Thymus (tissue), 14 donors: ENCODE measurements at places on chromosomes 6 and 20. TPM values are rescaled to one million over a fixed set of nuclear protein-coding genes. Genes with fewer than 3 reads are reported as not detected.

DNA sequence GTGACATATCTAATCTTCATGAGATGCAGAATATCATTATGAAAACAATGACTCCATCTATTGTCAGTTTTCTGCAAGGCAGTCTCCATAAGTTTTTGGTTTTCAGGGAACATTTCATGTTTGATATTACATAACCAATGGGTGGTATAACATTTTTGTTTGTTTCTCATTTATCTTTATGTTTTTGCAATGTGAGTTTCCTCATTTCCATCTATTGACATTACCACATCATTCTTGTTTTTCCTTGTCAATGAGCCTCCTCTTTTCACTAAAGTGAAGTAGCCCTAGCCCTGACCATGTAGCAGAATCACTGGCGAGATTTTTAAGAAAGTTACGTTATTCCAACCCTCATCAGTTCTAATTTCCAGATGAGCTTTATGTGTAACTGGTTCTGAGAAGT, 4.4 kb downstream of the EFHC1 start:
- no peak for DNase-seq

The RHAG gene
- 2.8 TPM for total RNA-seq

The LY6G6C gene
- not detected for total RNA-seq

- DNase-seq = no peak
These were observed 18.5 kb downstream of the PSMG4 start for GRCh38 chr6:3277251-3277650.

The ADRM1 gene
- total RNA-seq = 80.9 TPM

DNA sequence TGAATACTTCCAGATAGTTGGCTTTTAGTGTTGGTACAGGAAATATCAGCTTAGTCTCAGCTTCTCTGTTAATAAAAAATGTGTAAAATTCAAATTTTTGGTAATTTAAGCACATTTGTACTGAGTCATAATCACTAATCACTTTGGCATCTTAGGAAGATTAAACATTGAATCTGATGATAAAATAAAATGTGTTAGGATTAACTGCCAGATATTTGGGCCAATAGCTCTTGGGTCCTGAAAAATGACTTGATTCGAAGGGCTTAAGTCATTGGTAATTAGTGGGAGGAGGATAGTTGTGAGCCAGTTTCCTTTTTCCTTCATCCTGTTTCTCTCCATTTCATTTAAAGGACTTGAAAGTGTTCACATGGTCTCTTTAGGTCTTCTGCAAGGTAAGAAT, 426.1 kb downstream of the RFPL4B start:
- no peak for DNase-seq

The PDE10A gene
- 0.94 TPM for total RNA-seq

The HMGCLL1 gene
- 0.42 TPM for total RNA-seq

- no peak for DNase-seq
These were observed 8.9 kb upstream of the NR2E1 start for GRCh38 chr6:108156938-108157233.

DNA sequence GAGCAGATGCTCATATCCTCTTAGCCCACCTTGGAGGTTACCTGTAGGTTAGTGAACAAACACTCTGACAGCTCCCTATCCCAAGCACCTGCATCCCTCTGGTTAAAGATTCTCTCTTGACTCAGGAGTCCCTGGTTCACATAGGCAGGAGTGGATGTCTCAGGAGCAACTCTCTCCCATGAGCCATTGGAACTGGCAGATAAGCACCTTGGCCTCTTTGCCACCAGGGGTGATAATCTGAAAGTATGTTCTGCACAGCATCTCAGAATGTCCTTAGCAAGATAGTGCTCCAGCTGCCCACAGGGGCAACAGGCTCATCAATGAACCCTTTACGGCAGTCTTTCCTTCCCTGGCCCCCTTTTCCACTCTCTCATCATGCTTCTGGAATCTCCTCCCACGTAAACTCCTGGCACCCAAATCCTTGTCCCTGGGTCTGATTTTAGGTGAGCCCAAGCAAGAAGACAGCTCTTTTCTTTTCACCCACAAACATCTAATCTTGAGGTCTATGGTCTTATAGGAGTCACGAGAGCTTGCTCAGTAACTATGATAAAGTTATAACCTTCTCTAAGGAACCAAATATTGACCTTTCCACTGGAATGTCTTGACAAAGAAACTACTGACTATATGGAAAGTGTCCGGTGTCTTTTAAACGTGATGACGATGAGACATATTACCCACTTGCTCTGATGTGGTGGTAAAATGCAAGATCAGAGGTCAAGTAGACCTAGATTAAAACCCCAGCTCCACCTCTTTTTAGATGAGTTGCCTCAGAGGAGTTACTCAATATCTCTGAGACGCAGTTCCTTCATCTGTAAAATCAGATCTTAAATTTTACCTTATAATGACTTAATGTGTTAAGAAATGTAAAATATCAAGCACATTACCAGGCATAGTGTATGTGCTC, 39.8 kb upstream of the ISM1 start:
- DNase-seq = no peak

GRCh38 chr6:160919723-160920440, 71.7 kb upstream of the MAP3K4 start:
- no peak for DNase-seq

GRCh38 chr6:88211446-88211845, 45.3 kb upstream of the CNR1 start:
- no peak for DNase-seq

GRCh38 chr20:38355161-38356012, 9.1 kb downstream of the LBP start:
- DNase-seq = no peak

The GGTLC1 gene
- not detected for total RNA-seq

The SEL1L2 gene
- not detected for total RNA-seq

The TNF gene
- 3.5 TPM for total RNA-seq

- DNase-seq = peak; percentile 43
These were observed 114.5 kb downstream of the TOX2 start for GRCh38 chr20:44028868-44029847.

GRCh38 chr20:1926237-1926636, 31.0 kb downstream of the SIRPA start:
- DNase-seq = no peak

The ZC3H12D gene
- 2.3 TPM for total RNA-seq

- DNase-seq = no peak
These were observed 183.6 kb downstream of the JARID2 start for GRCh38 chr6:15429141-15430110.

- DNase-seq = no peak
These were observed 98.5 kb downstream of the ARMC2 start for GRCh38 chr6:108946695-108947094.

- no peak for DNase-seq
These were observed 1203.6 kb upstream of the GJE1 start for GRCh38 chr6:140929121-140929520.

DNA sequence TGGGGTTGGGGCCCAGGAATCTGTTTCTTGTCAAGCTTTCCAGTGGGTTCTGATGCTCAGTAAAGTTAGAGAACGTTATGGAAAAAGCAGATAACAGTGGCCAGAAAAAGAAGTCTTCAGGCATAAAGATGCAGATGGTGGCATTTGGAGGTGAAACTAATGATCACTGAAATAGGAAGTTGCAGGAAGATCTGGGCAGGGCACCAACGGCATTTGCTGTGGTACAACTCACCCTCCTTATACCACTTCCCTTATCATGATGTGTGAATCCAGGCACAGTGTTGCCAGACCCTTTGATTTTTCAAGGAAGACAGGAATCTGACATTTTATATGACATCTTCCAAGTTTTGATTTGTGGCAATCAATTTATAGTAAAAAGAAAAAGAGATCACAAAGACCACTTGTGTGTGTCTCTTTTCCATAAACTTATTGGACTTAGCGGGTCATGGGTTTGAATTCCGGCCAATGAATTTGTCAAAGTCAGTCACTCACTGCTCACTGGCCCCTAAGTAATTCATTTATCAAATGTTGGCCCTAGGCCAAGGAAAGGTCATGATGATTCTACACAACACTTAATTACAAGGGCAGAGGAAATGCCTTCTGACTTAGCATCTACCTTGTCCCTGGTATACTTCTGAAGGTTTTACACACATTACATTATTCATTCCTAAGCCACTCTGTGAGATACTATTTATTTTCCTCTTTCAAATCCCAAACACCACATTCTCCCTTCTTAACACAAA, 37.6 kb downstream of the LAMP5 start:
- no peak for DNase-seq

GRCh38 chr6:49415358-49415757, 47.7 kb downstream of the MMUT start:
- DNase-seq = no peak

- DNase-seq = no peak
These were observed 177.4 kb downstream of the MTFR2 start for GRCh38 chr6:136072691-136073090.

The NOX3 gene
- not detected for total RNA-seq

DNA sequence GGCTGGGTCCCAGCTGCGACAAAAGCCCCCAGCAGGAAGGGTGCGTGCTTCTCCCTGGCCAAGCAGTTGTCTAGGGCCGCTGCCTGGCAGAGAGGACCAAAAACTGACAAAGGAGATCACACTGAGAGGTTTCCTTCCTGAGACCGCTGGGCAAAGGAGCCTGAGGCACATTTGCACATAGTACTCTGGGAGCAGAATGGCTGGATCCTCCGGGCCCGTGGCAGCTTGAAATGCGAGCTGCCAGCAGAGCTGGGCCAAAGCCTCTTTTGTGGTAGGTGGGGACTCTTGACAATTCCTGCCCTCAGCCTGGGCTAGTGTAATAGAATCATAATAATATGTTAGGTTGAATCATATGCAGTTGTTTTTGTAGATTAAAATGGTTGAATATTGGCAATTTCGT, 33.1 kb upstream of the RNF8 start:
- no peak for DNase-seq

The BANF2 gene
- 0.14 TPM for total RNA-seq

DNA sequence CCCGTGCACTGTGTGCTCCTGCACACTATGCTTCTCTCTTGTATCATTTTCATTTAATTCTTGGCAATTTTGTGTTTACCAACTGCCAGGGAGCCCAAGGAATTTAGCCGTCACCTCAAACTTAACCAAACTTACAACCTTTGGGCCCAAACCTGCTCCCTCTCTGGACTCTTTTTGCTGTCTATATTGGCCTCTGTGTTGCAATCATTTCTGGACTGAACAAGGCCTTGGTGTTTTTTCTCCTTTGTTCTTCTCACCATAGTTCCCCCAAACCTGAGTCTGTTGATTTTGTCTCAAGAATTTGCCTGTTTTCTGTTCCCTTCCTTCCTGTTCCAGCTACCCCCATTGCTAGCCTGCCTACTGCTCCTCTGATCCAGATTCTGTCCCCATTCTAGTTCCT, 19.2 kb downstream of the DCBLD1 start:
- no peak for DNase-seq

The STX11 gene
- 3.2 TPM for total RNA-seq

- no peak for DNase-seq
These were observed 26.4 kb downstream of the EPB41L2 start for GRCh38 chr6:131036601-131037000.

The SERINC1 gene
- 69.5 TPM for total RNA-seq

The ADGRG6 gene
- total RNA-seq = 10.2 TPM

DNA sequence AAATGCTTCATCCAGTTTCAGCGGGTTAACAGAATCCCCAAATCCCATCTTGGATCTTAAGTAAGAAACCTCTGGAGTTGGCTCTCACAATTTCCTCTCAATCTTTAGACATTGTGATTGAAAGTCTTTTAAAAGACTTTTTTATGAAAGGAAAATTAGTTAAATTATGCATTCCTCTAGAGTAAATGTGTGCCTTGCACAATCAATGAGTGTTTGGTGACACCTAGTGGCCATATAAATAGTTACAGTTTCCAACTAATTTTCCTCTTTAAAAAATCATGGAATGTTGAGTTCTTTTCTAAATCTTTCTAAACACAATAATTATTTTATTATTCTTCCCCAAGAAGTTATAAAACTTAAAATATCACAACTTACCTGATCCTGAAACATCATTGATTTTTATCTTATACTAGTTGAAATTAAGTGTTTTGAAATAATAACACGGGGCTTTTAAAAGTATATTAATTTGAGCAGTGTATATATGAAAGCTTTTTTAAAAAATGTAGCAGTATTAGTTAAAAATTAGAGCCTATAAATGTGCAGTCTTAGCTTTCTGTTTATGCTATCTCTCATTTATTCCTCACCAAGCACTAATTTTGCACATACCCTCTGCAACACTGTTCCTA, 66.4 kb downstream of the PKHD1 start:
- no peak for DNase-seq

The MAS1 gene
- total RNA-seq = under 0.01 TPM

- DNase-seq = no peak
These were observed at the start of gene PLAGL1 for GRCh38 chr6:144008120-144008811. PLAGL1 (minus strand) TSS chr6:144008259; CDS start chr6:143948136, 60,123 bp downstream.

The GSTA1 gene
- total RNA-seq = 0.66 TPM

DNA sequence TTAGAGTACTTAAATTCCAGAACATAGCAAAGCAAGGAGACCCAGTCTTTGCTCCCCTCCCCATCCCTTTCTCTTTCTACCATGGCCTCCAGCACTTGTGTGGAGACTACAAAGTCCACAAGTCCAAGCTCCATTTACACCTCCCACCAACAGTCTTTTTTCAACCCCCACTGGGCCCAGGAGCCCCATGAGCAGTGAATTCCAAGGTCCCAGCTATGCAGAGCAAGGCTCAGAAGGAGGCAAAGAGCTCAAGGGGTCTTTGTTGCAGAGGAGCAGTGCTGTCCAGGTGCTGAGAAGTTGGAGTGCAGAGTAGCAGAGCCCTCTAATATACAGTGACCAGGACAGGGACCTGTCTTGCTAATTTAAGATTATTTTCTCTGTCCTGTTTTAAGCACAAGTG, 9.0 kb downstream of the PAK5 start:
- no peak for DNase-seq

DNA sequence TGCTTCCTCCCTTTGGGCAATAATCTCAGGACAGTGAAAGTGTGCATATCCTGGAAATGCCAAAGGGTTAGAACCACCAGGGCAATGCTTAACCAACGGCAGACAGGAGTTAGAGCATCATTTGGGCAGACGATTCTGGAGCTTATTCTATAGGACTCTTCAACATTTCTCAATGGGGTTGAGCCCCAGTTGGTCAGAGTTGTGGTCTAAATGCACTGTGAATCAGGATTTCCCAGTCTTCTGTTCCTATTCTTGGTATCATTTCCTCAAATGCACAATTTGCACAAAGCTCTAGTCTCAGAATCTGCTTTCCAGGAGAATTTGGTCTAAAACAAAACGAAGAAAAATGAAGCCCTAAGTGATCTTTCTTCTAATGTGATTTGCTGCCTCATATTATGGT, 389.6 kb upstream of the JAG1 start:
- no peak for DNase-seq
